ENCODE measurements at places on chromosomes 2 and 18. TPM values are rescaled to one million over a fixed set of nuclear protein-coding genes. Genes with fewer than 3 reads are reported as not detected.

DNA sequence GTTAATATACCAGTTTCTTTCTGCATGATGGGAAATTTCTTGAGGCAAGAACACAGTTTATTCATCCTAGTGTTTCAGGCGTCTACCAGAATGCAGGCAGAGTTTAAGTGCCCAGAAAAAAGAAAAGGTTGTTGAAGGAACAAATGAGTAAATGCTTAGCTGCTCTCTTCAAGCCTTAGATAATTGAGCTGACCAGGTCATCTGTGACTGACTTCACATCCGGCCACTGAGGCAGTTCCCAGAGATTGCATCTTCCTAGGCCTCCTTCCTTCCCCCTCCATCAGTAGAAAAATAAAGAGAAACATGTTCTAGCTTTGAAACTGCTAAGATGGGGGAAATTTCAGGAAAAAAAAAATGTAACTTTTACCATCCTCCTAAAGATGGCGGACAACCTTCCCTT lies 9.4 kb upstream of the TMEM163 start:
- DNase-seq = no peak

DNA sequence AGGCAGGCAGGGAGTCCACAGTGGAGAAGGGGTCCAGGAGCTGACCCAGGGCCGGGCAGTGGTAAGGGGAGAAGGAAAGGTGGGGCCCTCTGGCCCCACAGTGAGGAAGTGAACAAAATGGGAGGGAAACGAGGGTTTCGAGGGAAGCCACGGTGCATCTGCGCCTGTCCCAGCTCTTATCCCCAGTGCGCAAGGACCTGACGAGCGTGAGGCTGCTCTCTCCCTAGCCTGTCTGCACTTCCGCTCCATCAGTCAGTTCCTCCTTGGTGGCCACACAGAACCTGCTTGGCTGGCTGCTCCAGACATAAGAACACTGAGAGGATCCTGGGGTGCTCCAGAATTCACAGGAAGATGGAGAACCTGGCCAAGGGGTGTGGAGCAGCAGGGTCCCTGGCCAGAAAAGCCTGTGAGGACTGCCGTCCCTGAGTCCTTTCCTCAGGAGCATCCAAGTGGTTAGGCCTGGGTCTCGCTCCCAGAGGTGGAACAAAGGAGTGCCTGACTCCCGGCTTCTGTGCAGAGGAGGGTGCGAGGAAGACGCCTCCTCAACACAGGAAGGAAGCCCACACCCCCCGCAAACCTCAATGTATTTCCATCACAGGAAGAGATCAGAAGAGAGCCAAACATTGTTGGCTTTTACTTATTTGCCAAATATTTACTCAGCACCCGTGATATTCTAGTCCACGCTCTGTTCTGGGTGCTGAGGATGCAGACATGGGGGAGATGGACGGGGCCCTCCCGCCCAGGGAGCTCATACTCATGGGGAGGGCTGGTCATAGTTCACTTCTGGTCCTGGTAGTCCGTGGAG lies 43.7 kb upstream of the SEMA4C start:
- peak; percentile 83 for DNase-seq

- no peak for DNase-seq
These were observed 46.4 kb downstream of the MREG start for GRCh38 chr2:215966951-215967350.

Gene FBXO36
- total RNA-seq = 1.1 TPM

Gene SETBP1
- total RNA-seq = 3.7 TPM

GRCh38 chr2:174210862-174211261 lies 37.5 kb downstream of the OLA1 start:
- no peak for DNase-seq

DNA sequence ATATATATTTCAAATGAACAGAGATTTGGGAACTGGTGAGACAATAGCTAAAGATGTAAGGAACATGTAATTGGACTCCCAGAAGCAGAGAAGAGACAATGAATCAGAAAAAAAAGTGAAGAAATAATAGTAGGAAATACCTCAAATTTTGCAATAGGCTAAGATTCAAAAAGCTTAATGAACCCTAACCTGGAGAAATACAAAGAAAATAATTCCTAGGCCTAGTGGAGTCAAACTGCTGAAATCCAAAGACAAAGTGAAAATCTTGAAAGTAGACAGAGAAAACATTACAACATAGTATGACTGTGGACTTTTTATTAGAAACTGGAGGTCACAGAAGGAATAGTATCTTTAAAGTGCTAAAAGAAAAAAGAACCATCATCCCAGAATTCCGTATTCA lies 76.7 kb downstream of the LAMA3 start:
- no peak for DNase-seq

Measured in activated CD4-positive, alpha-beta T cell treated with anti-CD3 and anti-CD28 coated beads, Interleukin-2, amount 10 ng/mL, durations not matched to agents 7 days and 5 days (primary cell).